Esophagus squamous epithelium (tissue), 5 donors: ENCODE measurements at places on chromosomes 7 and 10.

DNA sequence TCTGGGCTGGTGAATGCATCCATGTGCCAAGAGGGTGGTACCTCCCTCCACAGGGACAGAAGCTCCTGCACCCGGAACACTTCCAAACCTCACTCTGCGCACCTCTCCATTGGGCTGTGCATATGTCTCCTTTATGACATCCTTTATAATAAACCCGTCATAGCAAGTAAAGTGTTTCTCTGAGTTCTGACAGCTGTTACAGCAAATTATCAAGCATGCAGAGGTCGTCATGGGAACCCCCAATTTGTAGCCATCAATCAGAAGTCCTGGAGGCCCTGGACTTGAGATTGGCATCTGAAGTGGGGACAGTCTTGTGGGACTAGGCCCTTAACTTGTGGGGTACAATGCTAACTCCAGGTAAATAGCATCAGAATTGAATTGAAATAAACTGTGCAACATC lies 29.4 kb upstream of the PARD3 start:
- no peak for DNase-seq

- DNase-seq = no peak
Observed at GRCh38 chr7:96026010-96026409, 253.7 kb downstream of the DYNC1I1 start.

DNA sequence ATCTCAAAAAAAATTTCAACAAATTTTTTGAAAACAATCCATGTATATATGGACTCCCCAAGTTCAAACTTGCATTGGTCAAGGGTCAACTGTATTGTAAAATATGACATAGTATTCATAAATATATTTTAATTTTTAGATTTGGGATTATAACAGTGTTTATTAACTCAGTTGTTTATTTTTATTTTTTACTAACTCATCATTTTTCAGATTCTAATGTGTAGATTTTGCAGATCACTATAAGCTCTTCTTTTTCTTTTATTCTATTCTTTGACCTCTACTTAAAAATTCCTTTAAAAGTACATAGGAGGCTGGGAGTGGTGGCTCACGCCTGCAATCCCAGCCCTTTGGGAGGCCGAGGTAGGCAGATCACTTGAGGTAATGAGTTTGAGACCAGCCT lies 8.7 kb downstream of the MEIG1 start:
- DNase-seq = no peak

- DNase-seq = no peak
Observed at GRCh38 chr7:7706101-7706511, 12.3 kb downstream of the RPA3 start.

- no peak for DNase-seq
Observed at GRCh38 chr10:57188846-57189245, 827.8 kb upstream of the ZWINT start.

DNA sequence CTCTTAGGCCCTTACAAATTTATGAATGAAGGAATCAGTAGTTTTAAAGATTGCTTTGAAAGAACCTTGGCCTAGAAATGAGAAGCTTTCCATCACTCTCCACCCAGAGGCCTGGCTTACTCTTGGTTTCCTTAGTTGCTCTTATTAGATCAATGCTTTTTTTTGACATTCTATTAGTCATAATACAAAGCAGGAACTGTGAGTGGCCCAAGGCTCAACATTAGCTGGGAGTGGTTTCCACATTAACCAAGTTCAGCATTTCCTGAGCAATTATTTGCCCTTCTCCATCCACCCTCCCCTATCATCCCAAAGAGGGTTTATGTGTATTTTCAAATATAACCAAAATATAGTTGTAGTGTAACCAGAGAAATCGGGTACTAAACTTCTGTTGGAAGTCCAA lies 103.4 kb upstream of the FAM204A start:
- no peak for DNase-seq

- DNase-seq = no peak
Observed at GRCh38 chr7:39664057-39664456, 40.7 kb downstream of the RALA start.

- DNase-seq = no peak
Observed at GRCh38 chr10:102714621-102715455, at the start of gene SFXN2. SFXN2 (plus strand) TSS chr10:102714636; CDS start chr10:102726637, 12,001 bp downstream.

GRCh38 chr7:21076574-21076973 lies 289.9 kb upstream of the SP8 start:
- DNase-seq = no peak

- DNase-seq = no peak
Observed at GRCh38 chr7:144399946-144400345, 3.5 kb downstream of the NOBOX start.

DNA sequence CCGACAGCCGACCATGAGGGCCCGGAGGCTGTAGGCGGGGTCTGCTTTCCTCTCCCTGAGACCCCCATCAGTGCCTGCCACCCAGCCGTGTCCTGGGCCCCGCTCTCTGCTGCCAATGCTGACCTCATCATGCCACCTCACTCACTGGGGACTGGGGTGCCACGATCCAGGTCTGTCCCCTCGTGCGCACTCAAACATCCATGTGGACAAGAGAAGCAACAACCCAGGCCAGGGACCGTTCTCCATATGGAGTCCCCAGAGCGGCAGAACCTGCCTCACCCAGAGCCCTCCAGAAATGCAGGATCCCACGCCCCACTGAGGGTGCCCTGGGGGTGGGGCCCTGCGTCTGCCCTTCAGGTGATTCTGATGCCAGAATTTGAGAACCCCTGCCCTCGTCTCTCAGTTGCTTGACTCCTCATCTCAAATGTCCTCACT lies 210.0 kb upstream of the PPP2R2D start:
- DNase-seq = no peak

- DNase-seq = no peak
Observed at GRCh38 chr10:29106287-29106686, 182.6 kb upstream of the LYZL1 start.

- no peak for DNase-seq
Observed at GRCh38 chr10:74175510-74176379, 24.7 kb downstream of the ADK start.

DNA sequence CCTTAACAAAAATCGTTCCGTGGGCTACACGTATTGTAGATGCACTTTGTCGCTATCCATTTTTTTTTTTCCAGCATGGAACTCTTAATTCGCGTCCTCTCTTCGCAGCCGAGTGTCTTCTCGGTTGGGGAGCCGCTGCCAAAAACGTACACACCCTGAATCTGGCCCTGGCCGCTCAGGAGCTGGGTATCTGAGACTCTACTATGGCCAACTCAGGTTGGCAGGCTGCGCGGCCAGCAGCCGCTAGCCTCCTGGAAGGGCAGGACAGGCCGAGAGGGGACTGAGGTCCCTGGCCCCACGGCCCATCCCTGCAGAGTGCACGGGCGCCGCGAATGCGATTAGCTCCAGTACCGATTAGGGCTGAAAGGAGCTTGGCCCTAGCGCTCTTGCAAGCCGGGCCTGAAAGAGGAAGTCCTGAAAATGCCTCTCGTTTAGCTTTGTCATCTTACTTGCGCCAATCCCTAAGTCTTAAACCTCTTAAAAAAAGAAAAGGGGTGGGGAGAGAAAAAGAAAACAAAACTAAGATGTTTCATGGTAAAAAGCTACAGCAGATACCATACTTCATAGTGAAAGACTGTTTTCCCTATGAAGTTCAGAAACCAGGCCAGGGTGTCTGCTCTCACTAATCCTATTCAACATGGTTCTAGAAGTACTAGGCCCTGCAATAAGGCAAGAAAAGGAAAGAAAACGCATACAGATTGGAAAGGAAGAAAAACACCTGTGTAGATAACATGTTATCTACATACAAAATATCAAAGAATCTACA lies 113.2 kb upstream of the RHEB start:
- peak; percentile 6 for DNase-seq

- DNase-seq = no peak
Observed at GRCh38 chr7:136588216-136588615, 280.2 kb upstream of the CHRM2 start.

DNA sequence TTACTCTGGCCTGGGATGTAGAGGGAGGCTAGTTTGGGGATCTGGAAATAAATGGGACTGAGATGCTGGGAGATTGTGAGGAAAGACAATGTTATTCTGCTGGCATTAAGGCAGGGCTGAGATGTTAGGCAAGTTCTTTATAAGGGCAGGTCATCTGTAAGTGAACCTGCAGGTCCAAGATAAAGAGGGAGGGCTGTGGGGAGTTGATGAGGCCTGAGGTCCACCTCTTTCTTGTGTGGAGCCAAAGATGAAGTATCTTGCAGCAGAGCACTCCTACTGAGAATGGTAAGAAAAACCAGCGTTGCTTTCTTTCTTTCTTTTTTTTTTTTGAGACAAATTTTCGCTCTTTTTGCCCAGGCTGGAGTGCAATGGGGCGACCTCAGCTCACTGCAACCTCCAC lies 19.1 kb downstream of the CYCS start:
- no peak for DNase-seq

DNA sequence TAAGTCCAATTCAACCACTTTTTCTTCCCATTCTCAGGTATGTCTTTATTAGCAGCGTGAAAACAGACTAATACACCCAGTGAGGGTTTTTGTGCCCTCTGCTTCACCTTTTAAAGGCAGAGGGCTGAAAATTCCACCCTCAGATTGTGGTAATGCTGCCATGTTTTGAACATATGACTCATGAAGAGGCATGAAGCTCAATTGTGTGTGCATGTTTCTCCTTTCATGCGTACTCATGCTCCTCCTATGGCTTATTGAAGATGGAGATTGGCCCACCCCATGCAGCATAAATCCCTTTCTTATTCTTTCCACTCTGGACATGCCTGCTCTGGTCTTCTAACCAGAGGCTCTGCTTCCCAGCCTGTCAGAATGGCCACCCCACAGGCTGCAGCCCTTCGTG lies 168.0 kb upstream of the PRKCQ start:
- no peak for DNase-seq

DNA sequence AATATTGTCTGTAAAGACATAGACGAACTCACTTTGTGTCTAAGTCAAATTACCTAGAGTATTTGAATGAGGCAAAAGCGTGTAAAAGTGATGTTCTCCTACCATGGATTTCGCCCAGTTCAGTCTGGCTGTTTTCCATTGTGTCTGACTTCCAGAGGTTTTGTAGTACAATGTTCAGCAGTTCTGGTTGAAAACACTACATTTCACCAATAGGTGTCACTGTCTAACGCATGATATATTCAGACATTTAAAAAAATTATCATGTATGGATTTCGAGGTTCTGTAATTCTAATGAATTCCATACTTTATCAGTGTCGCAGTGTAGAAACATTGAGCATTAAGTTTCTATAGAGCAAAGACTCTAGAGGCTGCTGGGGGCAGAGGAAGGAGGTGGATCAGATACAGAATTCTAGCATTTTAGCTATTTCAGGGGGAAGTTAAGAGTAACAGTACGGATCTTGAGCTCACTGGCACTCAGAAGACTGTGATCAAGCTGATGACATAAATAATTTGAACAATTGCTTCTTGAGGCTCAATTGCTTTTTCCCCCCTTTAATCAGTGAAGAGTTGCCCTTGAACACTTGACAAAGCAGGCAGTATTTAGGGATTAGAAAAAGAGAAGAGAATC lies 196.9 kb upstream of the RHOBTB1 start:
- no peak for DNase-seq

GRCh38 chr10:21920633-21921032 lies 82.9 kb downstream of the DNAJC1 start:
- no peak for DNase-seq

DNA sequence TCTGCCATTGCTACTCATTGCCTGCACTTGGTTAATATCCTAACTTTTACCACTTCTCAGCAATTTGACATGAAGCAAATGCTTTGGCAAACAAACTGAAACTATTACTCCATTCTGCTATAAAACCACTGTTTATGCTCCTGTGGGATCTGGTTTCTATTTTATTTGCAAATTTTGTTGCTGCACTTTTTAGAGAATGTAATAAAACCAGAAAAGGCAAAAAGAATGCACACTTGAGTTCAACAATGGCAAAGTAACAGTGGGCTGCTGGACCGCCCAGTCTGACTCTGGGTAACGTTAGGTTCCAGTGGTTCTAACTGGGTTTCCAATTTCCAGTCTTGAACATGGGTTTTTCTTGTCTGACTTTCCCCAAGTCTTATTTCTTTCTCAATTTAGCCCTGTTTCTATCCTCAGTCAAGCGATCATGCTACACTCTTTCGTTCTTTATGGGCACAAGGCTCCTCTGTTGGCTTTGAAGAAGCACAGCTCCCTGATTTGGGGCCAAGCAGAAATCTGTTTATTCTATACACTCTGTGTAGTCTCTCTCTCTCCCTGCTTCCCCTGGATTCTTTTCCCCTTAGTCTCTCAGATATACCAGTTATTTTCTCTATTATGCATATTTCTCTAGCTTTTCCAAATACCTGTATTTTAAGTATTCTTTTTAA lies 129.2 kb upstream of the FAM3C start:
- DNase-seq = no peak

DNA sequence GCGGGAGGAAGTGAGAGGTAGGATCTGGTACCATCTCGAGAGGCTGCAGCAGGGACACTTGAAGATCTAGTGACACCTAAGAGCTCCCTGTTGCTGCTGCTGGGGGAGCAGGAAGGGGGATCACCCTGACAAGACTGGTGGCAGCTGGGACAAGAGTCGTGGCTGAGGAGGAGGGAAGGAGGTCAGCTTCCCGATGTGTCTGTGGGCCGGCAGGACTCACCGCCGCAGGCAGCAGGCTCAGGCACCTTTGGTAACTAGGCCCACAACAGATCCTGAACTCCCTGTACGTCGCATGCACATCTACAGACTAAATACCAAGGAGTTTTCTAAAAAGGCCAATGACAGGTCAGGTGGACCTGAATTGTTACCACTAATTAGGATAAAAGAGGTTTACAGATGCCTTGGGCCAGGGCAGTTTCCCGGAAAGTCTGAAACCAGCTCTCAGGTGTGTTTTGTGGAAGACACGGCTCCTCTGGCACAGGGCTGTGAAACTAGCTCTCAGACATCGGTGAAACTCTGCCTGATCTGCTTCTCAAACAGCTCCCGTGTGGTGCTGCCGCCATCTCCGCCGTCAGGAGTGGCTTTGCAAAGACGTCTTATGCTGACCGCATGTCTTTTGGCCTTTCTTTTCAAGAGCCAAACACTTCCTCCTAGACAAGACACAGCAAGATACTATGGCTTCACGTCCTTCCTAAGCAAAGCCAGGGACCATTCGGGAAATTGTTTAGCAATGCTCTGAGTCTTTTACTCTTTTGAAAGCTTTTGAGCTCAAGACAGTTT lies 609.7 kb downstream of the PTPRN2 start:
- DNase-seq = no peak

- DNase-seq = no peak
Observed at GRCh38 chr7:118080947-118081346, 103.0 kb upstream of the LSM8 start.

DNA sequence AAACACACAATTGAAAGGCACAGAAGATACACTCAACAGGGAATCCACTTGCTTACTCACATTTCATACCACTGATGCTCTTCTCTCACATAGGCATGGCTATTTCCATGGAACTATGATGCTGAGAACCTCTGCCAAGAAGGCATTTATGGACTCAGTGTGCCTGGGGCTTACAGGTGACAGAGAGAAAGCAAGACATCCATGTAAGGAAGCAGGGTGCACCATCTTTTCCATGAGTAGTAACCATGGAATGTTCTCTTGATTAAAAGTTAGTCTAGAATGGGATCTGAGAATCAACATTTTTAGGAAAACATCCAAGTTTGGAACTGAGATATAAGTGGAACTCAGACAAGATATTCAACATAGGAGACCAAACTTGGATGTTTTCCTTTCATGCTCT lies 52.5 kb upstream of the MACC1 start:
- no peak for DNase-seq

GRCh38 chr7:116495736-116496135 lies 3.8 kb upstream of the CAV2 start:
- DNase-seq = no peak
